ENCODE measurements at places on chromosomes 3 and 15.

DNA sequence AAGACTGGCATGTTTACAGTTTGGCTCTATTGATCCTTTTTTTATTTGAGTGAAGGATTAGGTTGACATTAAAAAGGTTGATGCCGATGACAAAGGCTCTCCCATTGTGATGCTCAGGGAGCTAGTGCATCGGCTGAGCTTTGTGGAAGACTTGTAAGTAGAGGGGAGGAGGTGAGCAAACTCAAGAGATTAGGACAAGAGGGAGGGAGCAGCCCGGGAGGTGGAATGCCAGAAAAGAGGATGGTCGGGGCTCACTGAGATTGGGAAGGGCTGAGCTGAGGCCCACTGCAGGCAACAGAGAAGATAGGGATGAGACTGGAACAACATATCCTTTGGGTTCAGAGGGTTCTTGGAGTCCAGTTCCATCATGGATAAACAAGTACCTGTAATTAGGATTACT lies 26.5 kb upstream of the PSMD6 start:
- DNase-seq, result no peak

DNA sequence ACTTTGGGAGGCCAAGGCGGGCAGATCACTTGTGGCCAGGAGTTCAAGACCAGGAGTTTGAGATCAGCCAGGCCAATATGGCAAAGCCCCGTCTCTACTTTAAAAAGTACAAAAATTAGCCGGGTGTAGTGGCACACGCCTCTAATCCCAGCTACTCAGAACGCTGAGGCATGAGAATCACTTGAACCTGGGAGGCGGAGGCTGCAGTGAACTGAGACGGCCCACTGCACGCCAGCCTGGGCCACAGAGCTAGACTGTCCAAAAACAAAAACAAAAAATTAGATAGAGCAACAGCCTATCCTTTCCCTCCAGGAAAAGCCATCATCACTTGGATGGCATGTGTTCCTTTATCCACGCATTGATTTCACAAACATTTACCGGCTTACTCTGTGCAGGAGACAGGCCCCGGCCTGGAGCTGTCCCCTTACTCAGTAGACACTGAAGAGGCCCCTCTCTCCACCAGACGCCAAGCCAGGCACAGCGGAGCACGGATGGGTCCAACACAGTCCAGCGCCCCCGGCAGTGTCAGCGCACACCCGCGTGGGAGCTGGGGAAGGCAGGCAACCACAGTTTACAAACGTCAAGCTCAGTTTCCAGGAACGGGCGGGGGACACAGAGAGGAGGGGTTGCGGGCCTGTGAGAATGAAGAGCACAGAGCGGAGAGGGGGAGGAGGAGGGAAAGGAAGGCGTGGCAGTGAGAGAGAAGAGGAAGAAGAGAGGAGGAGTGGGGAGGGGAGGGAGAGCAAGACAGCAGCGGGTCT lies 3.1 kb downstream of the GP5 start:
- DNase-seq, result peak; percentile 57

GRCh38 chr15:29724026-29724425 lies 98.2 kb downstream of the TJP1 start:
- DNase-seq, result no peak

DNA sequence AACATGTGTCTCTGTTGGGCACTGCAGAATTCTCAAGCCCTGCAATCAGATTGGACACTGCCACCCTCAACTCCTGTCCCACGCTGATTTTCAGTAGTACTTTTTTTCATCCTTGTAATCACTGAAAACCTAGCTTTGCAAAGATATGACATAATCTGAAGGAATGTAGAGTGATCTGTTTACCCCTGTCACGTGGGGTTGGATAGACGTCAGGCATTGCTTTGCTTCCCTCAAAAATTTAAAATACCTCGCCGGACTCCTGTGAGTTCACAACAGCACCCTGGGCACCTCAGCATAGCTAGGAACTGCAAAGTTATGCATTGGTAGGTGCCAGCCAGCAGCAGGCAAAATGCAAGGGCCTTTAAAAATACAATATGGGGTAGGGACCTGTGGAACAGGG lies 71.1 kb upstream of the OXTR start:
- DNase-seq, result no peak

GRCh38 chr3:125006291-125006731 lies 49.5 kb downstream of the HEG1 start:
- no peak for DNase-seq

- no peak for DNase-seq
These were observed 383.7 kb upstream of the CFAP20DC start for GRCh38 chr3:59433546-59433945.

DNA sequence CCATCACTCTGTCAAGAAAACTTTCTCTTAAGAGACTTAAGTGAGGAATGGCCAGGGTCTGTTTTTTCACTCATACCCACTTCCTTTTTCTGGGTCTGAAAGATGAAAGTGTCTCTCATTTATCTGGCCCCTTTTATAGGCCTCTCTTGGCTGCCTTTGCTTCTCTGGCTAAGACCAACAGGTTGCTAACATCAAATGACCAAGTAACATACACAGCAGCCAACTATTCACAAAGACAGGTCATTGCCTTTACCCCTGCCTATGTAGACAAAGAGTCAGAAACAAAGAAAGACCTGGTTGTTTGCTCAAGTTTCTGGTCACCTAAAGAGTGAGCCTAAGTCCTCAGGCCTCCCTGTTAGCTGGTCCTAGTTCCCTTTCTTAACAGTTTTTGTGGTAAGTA lies 24.0 kb upstream of the CSTA start:
- no peak for DNase-seq

- no peak for DNase-seq
These were observed 317.6 kb downstream of the CHL1 start for GRCh38 chr3:514192-514591.
